Fibroblast of skin of left biceps (primary cell): ENCODE measurements at places on chromosomes 12 and 14.

GRCh38 chr14:30085943-30086342, 158.3 kb upstream of the PRKD1 start:
- DNase-seq, result no peak

DNA sequence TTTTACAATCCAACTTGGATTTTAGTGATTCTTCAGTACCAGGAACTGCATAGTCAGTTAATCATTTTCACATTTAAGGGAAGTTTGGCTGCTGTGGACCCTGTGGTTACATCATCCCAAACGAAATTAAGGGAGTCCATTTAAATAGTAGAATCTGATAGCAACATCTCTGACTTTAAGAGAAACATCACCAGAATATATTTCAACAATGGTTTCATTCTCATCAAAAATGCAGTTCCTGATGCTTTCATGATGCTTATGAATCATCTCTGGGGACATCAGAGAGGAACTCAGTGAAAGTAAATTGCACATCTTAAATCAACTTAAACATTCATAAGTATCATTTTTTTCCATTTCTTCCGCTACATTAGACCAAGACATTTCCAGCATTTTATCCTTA, 1170.7 kb downstream of the FSCB start:
- no peak for DNase-seq

DNA sequence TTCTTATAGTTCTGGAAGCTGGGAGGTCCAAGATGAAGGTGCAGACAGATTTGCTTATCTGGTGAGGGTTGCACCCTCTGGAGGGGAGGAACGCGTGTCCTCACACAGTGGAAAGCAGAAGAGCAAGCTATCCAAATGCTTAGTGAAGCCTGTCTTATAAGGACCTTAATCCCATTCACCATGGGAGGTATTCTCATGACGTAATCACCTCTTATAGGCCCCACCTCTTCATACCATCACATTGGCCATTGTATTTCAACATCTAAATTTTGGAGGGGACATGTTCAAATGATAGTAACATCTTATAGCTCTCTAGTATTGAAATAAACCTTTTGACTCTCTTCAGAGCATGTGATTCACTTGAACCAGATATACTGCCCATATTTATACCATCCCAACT, 105.0 kb upstream of the MYF6 start:
- no peak for DNase-seq

- DNase-seq, result no peak
These were observed 9.8 kb downstream of the KLHDC1 start for GRCh38 chr14:49702725-49703124.

GRCh38 chr12:71107936-71108335, 49.9 kb downstream of the TSPAN8 start:
- DNase-seq, result no peak

- no peak for DNase-seq
These were observed 19.4 kb downstream of the GNS start for GRCh38 chr12:64739778-64740177.

DNA sequence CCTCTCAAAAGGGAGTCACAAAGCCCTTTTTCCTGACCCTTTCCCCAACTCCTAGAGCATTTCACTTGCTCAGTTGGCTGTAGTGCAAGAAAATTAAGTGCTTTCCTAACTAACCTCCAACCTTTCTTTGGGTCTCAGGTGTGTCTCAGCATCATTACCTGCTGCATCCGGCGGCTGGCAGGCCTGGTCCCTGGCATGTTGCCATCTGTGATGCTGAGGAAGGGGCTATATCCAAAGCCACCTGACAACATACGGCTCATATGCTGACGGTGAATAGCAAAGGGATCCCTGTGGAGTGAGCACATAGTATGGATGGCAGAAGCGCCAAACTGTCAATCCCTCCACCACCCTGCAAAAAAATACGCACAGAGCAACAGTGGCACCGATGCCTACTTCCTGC, 1.2 kb downstream of the MLF2 start:
- no peak for DNase-seq

GRCh38 chr12:124345795-124346194, 50.9 kb downstream of the RFLNA start:
- DNase-seq, result no peak

GRCh38 chr12:108360487-108360886, 21.4 kb upstream of the CMKLR1 start:
- peak; percentile 21 for DNase-seq

DNA sequence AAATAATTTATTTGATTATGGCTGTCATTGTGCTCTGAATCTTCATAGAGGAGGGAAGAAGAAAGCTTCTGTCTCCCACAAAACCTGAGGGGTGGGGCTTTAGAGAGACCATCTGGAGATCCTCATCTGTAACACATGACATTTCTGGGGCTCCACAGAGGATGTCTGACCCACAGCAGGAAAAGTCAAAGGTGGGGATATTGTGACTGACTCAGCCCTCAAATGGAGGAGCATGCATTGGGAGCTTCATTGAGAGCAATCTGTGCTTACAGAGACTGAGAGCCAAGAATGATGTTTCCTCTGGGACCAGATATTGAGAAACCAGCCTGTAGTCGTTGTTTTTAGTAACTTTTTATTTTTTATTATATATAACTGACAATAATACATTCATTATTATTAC, 158.7 kb downstream of the SYT1 start:
- no peak for DNase-seq

DNA sequence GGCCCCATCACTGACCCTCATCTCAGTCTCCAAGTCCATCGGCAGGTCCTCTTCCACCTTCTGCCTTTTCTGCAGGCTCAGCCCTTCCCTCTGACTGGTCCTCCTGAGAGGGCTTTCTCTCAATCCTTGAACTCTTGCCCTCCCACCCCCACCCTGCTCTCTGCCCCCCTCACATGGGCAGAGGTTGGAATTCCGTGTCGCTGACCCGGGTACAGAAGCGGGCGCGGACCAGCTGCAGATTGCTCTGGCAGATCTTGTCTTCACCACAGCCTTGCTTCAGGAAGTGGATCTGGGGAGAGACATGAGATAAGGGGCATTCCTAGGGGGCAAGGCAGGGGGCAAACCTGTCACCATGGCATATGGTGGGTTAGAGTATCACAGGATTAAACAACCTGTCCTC, 12.4 kb downstream of the ITGA7 start:
- DNase-seq, result no peak

- no peak for DNase-seq
These were observed 278.7 kb downstream of the ITPR2 start for GRCh38 chr12:26554332-26554731.

DNA sequence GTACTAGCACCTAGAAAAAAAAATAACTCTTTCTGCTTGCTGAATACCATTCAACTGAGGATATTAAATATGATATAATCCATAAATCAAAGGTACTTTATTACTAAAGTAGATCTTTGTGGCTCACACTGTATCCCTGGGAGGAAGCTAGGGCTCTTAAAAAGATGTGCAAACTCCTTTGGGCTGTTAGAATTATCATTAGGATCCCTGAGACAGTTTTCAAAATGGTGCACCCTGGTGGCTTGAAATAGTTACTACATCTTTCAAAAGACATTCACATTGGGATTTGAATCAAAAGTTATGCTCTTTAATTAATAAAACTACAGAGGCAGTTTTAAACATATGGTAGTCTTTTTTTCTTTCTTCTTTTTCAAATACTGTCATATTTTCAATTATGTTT, 228.5 kb upstream of the G2E3 start:
- no peak for DNase-seq

DNA sequence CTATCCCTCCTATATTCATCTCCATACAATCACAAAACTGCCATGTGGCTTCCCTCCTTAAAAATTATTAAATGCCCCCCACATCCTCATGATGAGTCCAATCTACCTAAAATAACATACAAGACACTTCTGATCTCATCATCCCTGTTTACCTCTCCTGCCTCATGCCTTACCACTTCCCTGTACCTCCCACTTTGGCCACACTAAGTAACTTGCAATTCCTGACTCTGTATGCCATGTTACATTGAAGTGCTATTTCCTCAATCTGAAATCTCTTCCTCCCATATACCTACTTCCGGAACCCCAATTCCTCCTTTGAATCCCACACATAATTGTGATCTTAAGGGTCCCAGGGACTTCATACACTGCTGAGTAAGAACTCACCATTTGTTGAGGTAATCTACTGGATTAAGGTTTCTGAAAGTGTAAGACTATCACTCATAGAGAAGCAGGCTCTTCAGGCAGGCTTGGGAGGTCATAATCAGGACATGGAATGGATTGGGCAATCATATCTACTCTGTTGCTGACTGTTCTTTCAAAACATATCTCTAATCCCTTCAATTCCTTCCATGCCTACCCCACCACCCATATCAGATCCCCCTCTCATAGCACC, 117.6 kb upstream of the PLEKHG7 start:
- no peak for DNase-seq

DNA sequence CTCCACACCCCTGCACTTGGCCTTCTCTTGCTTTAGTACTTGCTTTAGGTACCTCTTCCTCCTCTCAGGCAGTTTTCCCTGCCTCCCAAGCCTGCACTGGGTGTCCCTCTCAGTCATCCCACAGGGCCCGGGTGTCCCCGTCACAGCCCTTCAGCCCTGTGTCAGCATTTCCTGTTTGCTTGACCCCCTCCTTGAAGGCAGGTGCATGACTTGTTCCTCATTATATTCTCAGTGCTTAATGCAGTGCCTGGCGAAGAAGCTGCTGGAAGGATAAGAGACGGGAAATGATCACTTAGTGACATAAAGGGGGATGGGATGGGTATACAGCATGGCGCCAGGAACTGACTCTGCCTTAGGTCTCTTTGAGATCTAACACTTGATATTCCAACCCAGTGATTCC, 61.5 kb downstream of the IQSEC3 start:
- no peak for DNase-seq

DNA sequence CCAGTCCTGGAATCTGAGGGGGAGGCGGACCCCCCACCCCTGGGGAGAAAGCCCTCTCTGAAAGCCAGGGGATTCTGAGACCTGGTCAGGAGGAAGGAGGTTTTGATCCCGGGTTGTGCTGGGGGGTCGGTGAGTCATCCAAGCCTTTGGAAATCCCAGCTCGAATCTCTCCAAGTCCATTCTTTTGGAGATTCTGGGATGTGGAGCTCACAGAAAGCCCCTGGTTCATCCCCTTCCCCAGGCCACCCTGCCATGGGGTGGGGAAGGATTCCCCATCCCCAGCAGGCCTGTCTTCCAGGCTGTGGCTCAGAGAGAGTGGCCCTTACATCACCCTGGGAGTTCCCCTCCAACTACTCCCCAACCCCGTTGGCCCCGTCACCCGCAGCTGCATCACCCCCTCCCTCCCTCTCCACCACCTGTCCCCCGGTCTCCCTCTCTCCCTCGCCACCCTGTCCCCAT, 14.3 kb downstream of the EXOC3L4 start:
- DNase-seq, result no peak

GRCh38 chr12:129700036-129700435, 203.8 kb downstream of the TMEM132D start:
- no peak for DNase-seq

DNA sequence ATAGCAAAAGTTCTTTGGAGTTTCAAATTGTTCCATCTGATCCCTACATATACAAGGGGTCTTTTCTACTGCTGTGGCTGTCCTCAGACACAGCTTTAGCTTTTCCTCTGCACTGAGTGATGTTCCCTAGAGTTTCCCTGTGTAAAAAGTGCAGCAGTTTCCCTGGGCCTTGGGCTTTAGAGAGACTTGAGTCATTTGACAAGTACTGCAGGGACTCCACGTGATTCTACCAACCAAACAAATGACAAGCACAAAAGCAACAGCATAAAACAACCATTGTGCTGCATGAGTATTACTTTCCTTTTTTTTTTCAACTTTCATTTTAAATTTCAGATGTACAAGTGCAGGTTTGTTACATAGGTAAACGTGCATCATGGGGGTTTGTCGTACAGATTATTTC, 272.8 kb downstream of the PDZRN4 start:
- no peak for DNase-seq

DNA sequence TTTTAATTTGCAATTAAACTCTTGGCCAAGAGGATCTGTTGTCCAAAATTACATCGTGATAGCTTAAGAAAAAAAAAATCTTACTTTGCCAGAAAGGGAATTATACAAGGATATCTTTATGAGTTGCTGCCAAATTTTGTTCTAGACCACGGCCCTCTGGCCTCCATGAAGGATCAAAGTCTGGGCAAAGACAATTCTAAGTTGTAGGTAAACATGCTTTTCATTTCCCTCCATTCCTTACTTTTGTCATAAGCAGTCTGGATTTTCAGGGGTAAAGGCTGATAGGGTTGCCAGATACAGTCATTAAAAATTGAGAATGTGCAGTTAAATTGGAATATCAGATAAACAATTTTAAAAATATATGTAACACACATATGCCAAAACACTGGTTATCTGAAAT, 135.1 kb downstream of the MON2 start:
- no peak for DNase-seq

- DNase-seq, result no peak
These were observed 250.9 kb downstream of the PDZRN4 start for GRCh38 chr12:41438854-41439541.

DNA sequence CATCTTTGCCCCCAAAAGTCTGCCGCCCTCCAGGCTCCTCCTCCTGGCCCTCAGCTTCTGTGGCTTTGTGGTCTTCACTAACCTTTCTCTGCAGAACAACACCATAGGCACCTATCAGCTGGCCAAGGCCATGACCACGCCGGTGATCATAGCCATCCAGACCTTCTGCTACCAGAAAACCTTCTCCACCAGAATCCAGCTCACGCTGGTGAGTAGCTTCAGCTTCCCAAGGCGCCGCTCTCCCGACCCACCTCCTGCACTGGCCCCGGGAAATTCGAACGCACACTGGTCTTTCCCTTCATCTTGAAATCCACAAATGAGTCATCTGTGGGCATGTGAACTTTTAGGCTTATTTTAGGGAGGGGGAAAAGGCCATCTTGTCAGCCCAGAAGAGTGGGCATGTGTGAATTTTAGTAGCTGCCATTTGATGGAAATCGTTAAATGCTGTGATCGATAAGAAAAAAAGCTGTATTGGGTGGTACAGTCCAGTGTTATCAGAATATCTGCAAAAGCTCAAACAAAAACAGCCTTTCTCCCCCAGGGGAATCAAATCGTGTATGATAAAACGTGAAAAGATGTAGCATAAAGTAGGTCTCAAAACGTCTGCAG, 700 bp downstream of the SLC35E3 start:
- no peak for DNase-seq

- DNase-seq, result no peak
These were observed 12.6 kb downstream of the KCNK10 start for GRCh38 chr14:88310449-88310848.

DNA sequence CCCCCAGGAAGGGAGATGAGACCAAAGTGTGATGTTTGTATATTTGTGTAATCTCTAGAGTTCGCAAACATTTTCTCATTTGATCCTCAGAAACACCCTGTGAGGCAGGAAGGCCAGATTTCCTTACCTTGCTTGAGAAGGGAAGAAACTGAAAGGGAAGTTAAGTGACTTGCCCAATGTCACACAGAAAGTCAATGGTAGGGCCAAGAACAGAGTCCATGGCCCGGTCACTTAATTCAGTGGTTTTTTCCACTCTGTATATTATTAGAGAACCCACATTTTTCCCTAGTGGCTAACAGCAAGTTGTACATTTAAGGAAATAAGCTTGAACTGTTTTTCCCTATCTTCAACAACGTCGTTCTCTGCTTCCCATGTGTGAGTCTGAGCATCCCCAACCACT, 25.6 kb upstream of the CHPT1 start:
- DNase-seq, result no peak
